SIG-M5 (cell line): ENCODE measurements at places on chromosomes 4 and X.

DNA sequence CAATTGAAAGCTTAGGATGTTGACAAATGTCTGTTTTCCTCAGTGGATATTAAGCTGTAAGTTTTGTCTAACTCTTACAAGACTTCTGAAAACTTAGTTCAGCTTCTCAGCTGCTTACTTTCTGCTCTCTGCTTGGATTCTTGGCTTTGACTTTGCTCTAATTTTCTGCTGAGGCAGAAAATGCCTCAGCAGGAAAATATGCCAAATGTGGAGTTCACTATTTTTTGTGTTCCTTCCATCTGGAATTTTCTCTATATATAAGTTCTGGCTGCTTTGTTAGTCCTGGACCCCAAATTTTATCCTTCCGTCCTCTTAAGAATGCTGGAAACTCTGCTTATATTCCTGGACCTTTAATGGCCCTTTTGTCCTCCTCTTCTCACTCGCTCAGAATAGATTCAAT, 352.6 kb upstream of the NWD2 start:
- no peak for DNase-seq

GRCh38 chrX:23930894-23931604, 23.2 kb downstream of the CXorf58 start:
- no peak for DNase-seq

- no peak for DNase-seq
These were observed 28.5 kb upstream of the CD99 start for GRCh38 chrX:2662586-2662985.

DNA sequence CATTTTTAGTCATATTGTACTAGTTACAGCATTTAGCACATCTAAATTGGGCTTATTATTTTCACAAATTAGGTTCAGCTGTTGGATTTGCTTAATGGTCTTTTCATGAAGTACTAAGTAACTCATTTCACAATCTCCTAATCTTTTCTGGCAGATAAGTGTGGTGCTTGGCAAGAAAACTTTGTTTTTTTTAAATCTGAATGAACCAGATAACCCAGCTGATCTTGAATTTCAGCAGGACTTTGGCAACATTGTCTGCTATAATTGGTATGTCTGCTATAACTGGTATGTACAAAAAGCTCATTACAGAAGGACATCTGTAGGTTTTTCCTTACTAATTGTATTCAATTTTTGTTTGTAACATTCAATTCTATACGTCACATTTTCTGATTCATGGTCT, 22.7 kb downstream of the WDR19 start:
- no peak for DNase-seq

DNA sequence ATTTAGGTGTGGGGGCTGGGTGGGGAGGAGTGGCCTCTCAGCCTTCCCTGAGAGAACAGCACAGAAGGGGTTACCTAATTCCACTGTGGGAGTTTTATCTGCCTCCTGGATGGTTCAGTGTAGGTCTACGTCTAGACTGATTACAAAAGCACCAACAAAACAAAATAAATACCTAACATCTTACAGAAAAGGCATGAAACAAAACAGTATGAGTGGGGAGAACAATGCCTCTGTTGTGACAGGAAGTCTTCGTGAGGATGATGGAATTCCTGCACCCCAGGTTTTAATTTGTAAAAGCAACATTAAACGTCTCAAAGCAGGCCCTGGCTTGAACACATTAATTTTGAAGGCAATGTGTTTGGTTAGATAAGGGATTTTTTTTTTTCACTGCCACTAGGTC, 112.1 kb upstream of the GPC4 start:
- DNase-seq: no peak

DNA sequence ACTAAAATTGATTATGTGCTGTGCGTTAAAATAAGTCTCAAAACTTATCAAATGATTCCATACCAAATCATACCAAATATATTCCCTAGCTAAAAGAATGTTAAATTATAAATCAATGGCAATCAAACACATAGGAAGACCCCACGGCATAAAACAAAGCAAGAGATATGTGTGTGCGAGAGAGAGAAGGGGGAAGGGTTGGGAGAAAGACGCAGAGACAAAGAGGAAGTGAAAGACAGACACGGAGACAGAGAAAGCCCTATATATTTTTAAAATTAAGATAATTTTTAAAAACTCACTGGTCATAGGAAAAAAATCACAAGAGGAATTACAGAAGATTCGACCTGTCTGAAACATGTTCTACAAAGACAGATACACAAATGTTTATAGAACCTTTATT, 371.4 kb downstream of the NLGN4X start:
- DNase-seq: no peak

DNA sequence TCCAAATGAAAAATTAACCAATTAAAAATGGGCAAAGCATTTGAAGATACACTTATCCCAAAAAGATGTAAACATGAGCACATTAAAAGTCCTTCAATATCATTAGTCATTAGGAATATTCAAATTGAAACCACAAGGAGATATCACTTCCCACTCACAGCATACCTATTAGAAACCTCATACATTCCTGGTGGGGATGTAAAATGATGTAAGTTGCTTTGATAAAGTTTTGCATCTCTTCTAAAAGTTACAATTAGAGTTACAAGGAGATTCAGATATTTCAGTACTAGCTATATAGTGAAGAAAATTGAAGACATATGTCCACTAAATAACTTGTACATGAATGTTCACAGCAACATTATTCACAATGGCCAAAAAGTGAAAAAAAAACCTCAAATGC, 1109.3 kb upstream of the LCORL start:
- no peak for DNase-seq

- DNase-seq: no peak
These were observed 27.8 kb downstream of the ELF4 start for GRCh38 chrX:130082244-130083106.

GRCh38 chr4:16157609-16158503, 68.4 kb downstream of the TAPT1 start:
- DNase-seq: no peak

DNA sequence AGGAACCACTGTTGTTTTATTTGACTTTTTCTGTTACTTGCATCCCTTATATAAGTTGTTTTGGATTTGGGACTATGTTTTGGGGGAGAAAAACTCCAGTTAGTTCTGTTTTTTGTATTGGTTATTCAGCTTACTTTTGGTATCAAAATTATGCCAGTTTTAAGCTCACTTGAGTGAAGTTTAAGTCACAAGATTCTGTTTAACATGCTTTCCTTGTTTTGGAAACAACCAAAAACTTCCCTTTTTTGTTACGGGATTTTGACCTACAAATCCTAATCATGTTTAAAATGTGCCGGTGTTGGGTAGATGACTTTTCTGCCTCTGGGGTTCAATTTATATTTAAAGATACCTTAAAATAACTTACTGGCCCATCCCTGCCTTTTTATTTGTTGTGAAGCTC, 36.0 kb downstream of the CCNI start:
- DNase-seq: no peak
